ENCODE measurements at places on chromosomes 1 and 21.

DNA sequence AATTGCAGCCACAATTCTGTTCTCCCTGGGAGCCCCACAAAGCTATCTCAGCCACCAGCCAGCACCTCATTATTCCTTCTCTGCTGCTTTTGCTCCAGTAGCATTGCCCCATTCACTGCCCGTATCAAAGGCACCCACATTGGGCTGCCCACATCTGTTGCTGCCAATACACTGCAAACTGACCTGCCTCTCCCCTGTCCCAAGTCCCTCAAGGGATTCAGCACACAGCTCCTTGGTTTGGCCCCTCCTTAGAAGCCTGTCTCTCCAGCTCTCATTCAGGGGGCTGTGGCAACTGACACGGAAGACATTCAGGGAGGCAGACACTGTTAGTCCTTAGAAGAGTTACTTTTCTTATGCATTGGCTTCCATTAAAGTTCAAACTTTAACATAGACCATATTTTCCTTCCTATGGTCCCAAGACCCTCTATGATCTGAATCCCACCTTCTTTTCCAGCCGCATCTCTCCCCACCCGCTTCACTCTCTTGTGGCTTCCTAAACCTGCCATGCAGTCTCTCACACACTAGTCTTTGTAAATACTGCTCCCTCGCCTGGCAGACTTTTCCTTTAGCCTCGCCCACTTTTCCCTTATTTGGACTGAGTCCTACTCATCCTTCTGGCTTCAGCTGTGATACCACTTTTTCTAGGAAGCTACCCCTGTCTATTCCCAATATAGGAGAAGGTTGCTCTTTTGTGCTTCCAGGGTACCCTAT, 19.3 kb upstream of the KLHDC8A start:
- peak; percentile 46 for DNase-seq

DNA sequence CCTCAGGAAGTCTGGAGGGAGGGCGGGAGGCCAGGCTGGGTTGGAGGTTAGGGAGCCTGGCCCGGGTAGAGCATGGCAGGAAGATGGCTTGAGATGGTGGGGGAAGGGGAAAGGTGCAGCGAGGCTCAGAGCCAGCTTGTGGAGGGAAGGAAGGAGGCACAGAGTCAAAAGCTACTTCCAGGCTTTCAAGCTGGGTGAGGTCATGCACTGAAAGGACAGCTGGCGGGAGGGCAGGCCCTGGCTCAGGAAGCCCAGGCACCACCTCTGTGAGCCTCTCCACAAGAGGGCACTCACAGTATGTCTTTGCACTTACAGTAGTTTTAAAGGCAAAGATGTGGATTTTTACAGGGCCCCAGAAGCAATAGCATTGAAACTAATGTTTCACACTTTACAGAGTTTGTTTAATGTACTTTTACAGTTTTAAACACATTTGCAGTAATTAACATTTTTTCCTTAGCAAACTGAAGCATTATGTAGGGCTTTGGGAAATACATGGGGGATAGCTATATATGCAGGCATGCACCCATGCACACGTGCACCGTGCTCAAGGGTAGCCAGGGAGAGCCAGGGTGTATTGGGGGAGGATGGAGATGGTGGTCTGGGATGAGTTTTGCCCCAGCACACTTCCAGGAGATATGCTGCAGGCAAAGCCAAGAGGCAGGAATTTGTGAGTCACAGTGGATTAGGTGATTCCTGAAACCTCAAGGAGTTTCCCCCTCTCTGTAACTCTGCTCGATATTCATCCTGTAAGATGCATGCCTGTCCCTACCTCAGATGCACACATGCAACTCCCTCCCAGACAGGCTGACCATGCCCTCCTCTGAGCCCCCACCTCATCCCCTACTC, 6.1 kb upstream of the ADAM15 start:
- DNase-seq: peak; percentile 93

DNA sequence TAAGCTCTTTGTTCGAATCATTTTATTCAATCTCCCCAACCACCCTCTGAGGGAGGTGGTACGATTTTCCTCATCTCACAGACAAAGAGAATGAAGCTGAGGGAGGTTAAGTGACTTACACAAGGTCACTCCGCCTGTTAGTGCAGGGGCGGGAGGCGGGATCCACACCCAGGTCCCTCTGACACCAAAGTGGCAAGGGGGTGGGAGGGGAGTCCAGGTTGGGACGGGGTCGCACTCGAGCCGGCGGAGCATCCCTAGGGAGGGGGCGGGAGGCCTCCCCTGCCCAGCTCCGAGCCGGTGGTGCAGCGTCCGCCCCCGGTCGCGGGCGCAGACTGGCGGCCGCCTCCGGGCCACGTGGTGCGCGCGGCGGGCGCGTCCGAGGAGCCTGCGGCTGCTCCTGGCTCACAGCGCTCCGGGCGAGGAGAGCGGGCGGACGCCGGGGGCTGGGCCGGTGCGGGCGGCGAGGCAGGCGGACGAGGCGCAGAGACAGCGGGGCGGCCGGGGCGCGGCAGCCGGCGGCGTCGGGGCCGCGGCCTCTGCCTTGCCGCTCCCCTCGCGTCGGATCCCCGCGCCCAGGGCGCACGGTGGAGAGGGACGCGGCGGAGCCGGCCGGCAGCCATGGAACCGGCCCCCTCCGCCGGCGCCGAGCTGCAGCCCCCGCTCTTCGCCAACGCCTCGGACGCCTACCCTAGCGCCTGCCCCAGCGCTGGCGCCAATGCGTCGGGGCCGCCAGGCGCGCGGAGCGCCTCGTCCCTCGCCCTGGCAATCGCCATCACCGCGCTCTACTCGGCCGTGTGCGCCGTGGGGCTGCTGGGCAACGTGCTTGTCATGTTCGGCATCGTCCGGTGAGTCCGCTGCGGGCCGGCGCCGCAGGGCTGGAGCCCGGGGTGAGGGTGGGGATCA, at the start of gene OPRD1:
OPRD1 (plus strand) TSS at position 405 of the 903 bp plus-strand sequence; CDS start at position 619, 214 bp downstream.
- DNase-seq: no peak

DNA sequence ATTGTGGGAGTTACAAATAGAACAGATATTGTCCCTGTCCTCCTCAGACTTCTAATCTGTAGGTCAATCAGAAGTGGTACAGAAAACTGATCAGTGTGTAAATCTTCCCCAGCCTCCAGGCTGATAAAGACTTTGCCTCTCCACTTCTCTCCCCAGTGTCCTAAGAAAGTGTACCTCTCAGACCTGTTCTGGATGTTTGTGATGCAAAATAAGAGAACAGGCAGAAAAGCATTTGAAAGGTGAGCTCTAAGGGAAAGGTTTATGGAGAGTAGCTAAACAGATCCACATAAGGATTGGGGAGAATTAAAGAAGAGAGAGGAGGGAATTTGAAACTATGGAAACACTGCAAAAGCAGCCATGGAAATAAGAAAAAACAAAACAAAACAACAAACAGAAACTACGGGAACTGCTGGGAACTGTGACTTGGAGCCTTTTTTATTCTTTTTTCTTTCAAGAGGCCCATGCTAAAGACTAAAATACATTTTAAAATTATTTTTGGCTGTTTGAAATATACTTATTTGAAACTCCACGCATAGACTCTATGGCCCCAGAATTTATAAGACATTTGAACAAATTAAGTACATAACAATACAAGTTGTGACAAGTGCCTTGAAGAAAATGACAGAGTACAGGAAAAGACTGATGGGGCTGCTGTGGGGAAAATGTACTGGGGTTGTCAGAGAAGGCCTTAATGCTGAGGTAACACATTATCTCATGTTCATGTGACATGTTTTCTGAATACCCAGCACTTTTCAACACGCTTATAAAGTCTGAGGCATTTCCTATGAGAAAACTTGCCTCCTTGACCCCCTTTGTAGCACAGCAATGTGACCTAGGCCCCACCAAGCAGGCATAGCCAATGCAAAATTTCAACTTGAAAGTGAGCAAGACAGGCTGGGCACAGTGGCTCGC, 51.2 kb downstream of the TRAF5 start:
- DNase-seq: no peak
